Natural killer cell (primary cell): ENCODE measurements at places on chromosomes 11 and 22.

DNA sequence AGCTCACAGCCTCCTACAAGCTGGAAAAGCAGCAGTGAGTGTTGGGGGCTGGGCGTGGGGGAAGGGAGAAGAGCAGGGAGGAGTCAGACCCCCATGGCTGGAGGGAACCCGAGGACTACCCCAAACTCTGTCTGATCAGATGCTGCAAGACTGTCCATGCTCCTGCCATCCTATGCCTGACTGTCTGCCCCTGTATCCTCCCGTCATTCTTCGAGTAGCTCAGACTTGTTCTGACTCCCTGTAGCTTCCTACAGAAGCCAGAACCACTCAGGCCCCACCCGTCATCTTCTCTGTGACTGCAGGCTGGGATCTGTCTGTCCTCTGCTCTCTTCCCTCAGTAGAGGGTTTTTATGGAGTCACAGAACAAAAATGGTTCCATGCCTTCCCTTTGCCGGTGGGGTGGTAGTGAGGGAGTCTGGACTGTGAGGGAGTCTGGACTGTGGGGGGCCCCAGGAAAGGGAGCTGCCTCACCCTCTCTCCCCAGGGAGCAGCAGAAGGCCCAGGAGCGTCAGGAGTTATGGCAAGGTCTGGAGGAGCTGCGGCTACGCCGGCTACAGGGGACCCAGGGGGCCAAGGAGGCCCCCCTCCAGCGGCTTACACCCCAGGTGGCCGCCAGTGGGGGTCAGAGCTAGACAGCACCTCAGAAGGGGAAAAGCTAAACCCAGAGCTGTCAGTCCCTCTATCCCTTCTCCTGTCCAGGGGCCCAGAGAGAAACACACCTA, 2.3 kb downstream of the GPHA2 start:
- no peak for DNase-seq

- DNase-seq = no peak
These were observed 18.8 kb downstream of the SC5D start for GRCh38 chr11:121311373-121311772.

GRCh38 chr11:91972665-91973266, 251.9 kb upstream of the FAT3 start:
- no peak for DNase-seq

- DNase-seq = no peak
These were observed 7.0 kb upstream of the MPPED1 start for GRCh38 chr22:43404673-43405385.

GRCh38 chr11:117815262-117815803, 9.2 kb downstream of the FXYD2 start:
- peak; percentile 44 for DNase-seq

GRCh38 chr11:64415996-64416728, 57.2 kb downstream of the RPS6KA4 start:
- no peak for DNase-seq

DNA sequence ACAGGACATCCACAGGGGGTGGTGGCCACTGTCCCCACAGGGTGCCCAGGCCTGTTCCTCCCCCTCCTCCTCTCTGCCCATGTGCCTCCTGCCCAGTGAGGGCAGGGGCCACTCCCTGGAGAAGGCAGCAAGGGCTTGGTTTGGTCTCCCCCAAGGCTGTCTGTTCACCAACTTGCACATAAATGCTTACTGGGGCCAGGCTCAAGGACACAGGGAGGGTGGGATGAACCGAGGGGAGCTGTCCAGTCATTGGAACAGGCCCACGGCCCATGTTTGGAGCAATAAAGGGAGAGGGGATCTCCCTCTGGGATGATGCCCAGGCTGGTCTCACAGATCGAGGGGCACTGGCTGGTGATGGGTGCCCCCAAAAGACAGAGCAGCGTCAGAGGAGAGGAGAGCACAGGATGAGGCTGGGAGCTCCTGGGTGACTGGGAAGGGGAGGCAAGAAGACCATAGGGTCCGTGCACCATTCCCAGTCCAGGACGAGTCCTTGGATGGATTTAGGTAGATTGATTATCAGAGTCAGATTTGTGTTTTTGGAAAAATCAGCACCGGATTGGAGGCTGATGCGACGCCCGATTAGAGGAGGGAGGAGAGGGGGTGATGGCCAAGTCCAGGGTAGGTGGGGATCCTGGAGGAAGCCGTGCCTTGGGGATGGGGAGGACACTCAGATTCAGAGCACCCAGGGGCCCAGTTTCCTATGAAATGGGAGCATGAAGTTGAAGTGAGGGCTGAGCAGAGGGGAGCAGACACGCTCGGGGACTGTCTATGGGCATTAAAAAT, 1.1 kb downstream of the IGLL5 start:
- no peak for DNase-seq

DNA sequence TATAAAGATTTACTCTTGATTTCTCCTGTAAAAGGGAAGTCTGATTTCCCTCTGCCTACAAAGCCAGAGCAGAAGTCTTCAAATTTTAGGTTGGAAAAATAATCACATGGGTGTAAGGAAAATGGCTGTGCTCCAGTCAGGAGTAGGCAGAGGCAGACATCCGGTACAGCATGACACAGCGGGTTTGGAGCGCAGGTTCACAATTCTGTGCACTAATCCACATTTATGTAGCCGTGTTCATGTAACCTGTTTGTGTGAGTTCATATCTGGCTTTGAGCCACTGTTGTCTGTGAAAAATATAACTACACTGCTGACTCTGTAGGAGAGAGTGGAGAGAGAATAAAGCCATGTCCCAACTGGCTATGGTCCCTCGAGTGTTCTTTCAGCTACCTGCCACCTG, 248.0 kb downstream of the CASP12 start:
- DNase-seq = peak; percentile 13

GRCh38 chr11:2408671-2409070, 8.1 kb downstream of the TSSC4 start:
- no peak for DNase-seq

DNA sequence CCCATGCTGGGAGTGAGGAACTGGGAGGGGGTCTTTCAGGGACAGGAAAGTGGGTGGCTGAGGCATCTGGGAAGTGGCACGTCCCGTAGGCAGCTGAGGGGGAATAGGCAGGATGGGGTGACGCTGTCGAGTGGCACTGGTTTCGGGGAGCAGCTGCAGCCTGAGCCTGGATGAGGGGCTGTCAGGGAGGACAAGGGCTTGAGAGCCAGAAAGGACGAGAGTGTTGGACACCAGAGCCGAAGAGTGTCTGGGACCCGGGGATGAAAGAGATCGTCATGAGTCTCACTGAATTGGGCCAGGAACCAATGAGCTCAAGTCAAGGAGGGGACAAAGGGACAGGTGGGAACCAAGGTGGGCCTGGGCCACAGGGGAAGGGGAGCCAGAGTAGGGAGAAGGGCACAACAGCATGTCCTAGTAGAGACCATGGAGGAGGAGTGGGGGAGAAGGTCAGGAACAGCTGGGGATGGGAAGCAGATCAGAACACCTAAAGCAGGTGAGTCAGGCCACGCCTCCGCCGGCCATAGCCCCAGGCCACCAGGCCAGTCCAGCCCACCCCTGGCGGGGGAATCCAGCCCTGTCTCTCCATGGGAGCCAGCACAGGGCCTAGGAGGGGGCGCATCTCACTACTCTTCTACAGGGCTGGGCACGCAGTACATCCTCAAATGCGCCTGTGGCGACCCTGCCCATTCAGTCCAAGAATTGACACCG, 4.2 kb downstream of the RAB3IL1 start:
- no peak for DNase-seq

GRCh38 chr11:18785411-18785810, 6.2 kb downstream of the PTPN5 start:
- no peak for DNase-seq

- no peak for DNase-seq
These were observed 23.4 kb downstream of the LRRC55 start for GRCh38 chr11:57205041-57205641.

DNA sequence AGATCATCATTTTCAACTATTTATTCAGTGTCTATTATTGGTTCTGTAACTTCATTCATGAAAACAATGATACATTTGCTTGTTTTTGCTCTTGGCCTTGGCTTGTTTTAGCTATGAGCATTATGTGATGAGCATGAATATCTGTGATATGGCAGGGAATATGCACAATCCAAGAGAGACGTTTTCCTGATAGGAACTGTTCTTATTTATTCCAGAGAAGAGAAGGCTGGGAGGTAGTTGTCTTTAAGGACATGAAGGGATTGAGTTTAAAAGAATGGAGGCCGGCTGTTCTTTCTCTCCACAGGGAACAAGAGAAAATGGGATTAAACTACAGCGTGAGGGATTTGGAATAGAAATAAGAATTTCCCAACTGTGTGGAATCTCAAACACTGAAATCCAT, 30.3 kb downstream of the BLID start:
- DNase-seq = no peak

GRCh38 chr11:88553204-88553603, 215.7 kb upstream of the CTSC start:
- no peak for DNase-seq

GRCh38 chr22:36321797-36322601, 65.8 kb downstream of the MYH9 start:
- no peak for DNase-seq

- peak; percentile 83 for DNase-seq
These were observed 5.9 kb downstream of the CENPM start for GRCh38 chr22:41940832-41941765.

DNA sequence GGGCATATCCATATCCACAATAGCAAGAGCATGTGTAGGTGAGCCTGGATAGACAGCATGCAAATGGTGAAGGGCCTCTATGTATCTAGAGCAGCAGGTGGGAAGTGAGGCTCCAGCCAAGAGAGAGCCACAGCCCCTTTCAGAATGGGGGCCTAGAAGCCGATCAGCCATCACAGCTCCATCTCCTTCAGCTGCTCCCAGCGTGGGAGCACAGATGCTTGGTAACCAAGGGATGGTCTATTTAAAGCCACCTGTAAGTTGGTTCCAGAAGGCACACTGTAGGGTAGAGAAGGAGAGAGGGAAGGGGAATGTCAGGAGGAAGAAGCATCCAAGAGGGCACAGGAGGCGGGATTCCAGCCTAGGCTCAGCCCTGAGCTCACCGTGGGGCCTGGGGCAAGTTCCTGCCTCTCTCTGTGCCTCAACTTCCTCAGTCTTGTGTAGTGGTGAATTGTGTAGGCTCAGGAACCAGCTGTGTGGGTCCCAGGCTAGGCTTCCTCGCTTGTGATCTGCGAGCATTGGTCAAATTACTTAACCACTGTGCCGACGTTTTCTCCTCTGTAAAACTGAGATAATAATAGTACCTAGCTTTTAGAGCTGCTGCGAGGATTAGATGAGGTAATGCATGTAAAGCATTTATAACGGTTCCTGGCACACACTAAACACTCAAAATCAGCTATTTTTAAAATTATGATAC, 122.9 kb upstream of the NAV2 start:
- DNase-seq = no peak
